ENCODE measurements at places on chromosomes 16 and 17.

GRCh38 chr17:19010729-19011505, 6.4 kb upstream of the FAM83G start:
- peak; percentile 8 for DNase-seq

- DNase-seq = peak; percentile 73
Observed at GRCh38 chr17:2058586-2059546, 4.0 kb downstream of the HIC1 start.

- DNase-seq = no peak
Observed at GRCh38 chr17:83031321-83031945, 48.0 kb upstream of the METRNL start.

DNA sequence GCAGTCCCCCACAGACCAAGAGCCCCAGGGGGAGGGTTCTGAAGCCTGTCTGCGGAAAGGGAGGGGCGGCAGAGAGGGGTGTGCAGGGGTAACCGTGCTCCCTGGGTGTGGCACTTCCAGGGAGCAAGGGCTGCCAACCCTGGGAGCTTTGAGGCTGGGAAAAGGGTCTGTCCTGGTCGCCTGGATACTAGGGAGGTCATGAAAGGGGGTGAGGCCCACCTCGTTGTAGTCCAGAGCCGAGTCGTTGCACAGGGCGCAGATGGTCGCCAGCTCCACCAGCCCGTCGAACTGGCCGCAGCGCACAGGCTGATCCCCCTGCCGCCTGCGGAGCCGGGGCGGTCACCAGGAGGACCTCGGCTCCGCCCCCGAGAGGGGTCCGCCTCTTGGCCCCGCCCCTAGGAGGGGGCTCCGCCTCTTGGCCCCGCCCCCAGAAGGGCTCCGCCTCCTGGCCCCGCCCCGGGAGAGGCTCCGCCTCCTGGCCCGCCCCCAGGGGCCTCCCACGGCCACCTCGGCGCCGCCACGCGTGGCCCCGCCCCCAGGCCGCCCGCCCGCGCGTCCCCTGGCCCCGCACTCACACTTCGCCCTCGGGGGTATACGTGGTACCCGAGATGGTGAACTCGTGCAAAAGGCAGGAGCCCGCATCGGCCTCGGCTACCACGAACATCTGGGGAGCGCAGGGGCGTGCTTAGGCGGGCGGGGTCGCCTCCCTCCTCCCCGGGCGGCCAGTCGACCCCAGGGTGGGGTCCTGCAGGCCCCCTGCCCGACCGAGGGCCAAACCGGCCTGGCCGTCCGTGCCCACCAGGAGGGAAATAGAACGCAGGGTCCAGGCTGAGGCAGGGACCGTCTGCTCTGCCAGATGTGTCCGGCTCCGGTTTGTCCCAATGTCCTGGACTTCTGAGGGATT, 19.5 kb downstream of the ATP2A3 start:
- peak; percentile 77 for DNase-seq

DNA sequence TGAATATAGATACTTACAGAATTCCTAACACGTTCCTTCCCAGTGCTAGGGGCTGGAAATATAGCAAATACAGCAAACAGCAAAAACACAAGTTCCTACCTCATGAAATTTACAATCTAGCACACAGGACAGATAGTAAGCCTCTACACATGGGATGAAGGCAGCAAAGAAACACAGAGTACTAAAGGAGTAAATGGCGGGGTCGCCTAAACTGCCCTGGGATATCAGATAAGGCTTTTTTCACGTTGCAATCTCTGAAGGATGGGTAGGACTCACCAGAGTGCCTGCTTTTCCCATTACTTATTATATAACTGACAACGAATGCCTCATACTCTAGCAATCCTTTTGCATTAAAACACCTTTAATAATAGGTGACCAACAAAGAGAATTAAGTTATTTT, 19.8 kb downstream of the CEP112 start:
- no peak for DNase-seq

GRCh38 chr16:20944861-20945574, 44.4 kb downstream of the LYRM1 start:
- DNase-seq = peak; percentile 25

DNA sequence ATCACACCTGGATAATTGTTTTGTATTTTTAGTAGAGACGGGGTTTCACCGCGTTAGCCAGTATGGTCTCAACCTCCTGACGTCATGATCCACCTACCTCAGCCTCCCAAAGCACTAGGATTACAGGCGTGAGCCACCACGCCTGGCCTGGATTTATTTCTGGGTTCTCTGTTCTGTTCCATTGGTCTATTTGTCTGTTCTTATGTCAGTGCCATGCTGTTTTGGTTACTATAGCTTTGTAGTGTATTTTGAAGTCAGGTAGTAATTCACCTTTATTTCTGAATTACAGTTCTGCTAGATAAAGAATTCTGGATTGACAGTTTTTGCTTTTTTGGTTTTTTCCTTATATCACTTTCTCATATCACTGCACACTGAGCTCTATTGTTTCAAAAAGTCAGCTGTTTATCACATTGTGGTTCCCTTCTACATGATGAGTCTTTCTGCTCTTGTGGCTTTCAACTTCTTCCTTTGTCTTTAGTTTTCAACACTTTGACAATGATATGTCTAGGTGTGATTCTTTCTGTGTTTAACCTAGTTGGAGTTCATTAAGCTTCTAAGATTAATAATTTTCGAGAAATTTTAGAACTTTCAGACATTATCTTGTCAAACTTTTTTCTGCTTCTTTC, 98.2 kb downstream of the CA4 start:
- DNase-seq = no peak

GRCh38 chr16:68179196-68179795, 56.6 kb downstream of the ESRP2 start:
- peak; percentile 8 for DNase-seq

DNA sequence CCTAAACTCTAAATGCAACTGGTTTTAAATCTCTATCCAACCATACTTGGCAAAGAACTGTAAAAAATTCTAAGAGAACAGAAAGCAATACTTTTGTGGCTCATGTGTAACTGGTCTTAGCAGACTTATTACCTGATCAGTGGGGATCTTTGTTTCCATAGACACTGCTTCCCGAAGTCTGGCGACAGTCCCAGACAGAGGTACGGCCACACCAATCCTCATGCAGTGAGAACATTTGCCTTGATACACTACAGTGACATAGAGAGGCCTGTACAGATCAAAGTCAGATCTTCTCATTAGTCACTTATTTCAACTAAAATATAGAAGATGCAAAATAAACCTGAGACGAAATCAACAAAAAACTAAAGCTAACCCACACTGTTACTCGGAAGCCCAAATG, 43.9 kb downstream of the USP31 start:
- DNase-seq = no peak

- no peak for DNase-seq
Observed at GRCh38 chr16:52318302-52319009, 228.5 kb downstream of the TOX3 start.

DNA sequence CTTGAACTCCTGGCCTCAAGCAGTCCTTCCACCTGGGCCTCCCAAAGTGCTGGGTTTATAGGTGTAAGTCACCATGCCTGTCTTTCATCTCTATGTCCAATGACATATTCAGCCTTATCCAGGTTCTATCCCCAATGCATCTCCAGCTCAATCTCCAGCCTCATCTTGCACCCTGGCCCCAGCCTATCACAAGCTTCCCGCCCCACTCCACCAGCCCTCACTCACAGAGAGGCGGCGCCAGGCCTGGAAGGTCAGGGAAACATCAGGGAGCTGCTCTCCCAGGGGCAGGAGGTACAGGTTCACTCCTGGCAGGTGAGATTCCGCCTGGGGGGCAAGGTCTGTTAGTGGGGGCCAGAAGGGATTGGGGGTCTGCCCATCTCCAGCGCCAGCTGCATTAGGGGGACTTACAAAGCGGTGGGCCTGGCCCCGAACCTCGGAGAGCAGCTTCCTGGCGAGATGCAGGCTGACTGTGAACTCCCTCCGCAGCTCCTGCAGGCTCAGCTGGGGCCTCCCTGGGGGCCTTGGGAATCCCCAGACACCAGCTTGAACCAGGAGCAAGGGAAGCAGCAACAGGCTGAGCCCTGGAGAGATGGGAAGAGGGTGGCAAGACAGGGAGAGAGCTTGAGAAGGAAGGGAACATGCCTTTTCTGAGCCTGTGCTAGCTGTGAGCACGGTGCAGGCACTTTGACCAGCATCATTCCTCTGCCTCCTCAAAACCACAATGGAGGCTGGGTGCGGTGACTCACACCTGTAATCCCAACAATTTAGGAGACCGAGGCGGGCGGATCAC, 3.0 kb downstream of the IL27 start:
- no peak for DNase-seq

DNA sequence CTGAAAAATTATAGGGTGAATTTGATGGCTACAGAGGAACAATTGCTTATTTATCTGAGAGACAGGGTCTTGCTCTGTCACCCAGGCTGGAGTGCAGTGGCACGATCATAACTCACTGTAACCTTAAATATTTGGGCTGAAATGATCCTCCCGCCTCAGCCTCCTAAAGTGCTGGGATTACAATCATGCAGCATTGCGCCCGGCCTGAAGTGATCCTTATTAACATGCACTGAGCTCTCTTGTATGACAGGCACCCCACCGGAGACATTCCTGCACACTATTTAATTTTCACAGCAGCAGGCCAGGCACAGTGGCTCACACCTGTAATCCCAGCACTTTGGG, 77.7 kb downstream of the CNGB1 start:
- no peak for DNase-seq

Data from fibroblast of upper back skin (primary cell).